ENCODE measurements at places on chromosomes 7 and 10.
A peak's percentile ranks its signal among the peaks of the same experiment; 100 is the strongest.

DNA sequence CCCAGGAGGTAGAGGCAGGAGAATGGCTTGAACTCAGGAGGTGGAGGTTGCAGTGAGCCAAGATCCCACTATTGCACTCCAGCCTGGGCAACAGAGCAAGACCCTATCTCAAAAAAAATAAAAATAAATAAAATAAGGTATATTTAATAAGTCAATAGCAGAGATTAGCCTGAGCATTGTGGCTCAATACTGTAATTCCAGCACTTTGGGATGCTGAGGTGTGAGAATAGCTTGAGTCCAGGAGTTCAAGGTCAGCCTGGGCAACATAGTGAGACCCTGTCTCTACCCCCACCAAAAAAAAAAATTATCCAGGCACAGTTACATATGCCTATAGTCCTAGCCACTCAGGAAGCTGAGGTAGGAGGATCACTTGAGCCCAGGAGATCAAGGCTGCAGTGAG lies 38.4 kb upstream of the OIT3 start:
- no peak for DNase-seq

GRCh38 chr10:88070080-88070880 lies 206.9 kb downstream of the PTEN start:
- peak; percentile 26 for DNase-seq

GRCh38 chr10:91768123-91768522 lies 30.1 kb upstream of the TNKS2 start:
- no peak for DNase-seq

DNA sequence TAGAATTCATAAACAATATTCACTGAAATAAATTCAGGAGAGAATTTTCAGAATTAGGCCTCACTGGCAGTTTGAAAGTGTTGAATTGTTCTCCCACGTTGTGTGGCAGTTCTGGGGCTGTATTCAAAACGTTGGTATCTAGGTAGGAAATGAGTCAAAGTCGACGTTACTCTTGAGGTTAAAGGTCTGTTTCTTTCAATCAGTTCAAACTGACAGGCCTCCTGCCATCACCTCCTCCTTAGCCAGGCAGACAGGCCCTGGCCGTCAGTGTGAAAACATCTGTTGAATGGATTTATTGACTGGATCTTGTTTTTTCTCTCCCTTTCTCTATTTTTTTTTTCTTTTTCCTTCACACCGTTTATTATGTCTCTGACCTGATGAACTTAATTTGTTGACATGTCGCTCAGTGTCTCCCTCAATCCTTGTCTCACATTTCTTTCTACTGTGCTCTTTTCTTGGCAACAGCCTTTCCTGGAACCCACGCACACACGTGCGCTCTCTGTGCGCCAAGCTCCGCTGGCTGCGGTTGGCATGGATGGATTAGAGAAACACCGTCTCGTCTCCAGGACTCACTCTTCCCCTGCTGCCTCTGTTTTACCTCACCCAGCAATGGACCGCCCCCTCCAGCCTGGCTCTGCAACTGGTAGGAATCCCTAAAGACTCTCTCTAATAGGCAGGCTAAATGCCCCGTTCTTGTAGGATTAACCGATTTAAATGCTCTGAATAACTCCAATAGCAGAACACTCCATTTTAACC lies 231.7 kb downstream of the HDAC9 start:
- DNase-seq, result no peak

DNA sequence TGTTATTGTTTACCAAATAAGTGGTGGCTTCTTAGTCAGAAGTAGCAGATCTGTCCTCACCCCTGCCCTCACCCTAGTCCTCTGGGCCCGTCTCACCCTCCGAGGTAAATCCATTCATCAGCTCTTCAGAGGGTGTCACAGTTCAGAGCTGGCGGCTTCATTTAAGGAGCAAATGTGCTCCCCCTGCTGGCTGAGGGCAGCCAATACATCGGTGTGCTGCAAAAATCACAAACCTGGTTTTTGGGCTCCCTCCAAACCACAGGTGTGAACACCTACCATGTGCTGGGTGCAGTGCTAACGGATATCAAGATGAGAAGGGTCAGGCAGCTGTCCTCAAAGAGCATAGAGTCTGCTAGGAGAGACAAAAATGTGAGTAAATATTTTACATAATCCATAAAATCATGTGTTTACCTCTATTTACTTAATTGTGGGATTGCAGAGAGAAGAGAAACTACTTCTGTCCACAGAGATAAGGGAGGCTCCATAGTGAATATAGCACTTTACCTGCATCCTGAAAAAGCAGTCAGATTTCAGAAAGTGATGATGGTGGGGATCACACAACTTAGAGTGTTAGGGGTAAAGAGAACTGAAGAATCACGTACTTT lies 15.5 kb upstream of the CRTAC1 start:
- peak; percentile 75 for DNase-seq

DNA sequence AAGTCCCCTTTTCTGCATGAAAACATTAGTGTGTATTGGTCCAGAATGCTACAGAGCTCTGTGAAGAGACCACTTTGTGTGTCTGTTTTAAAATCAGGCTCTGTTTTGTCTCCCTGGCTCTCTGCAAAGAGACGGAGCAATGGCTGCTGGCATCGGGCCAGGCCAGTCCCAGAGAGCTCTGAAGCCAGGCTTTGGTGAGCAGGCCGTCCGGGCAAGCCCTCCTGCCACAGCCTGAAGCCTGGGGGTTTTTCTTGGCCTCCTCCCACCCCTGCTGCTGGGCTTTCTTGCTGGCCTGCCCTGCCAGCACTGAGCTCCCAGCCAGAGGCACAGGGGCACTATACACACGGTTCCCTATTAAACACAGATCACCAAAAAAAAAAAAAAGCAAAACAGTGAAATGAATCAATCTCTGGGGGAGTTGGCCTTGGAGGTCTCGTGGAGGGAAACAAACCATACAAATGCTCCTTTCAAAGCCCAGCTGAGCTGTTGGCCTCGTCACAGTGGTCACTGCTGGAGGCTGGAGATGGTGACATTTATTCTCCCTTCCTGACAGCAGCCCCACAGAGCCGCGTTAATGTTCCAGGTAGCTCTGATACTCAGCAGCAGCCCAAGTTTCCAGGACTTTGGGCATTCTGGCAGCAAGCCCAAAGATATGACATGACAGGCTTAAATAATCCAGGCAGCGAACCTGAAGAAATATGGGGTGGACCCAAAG lies 237.2 kb downstream of the TCF7L2 start:
- DNase-seq, result peak; percentile 14

- no peak for DNase-seq
Measured at GRCh38 chr7:18939771-18940592, 177.5 kb downstream of the TWIST1 start.

DNA sequence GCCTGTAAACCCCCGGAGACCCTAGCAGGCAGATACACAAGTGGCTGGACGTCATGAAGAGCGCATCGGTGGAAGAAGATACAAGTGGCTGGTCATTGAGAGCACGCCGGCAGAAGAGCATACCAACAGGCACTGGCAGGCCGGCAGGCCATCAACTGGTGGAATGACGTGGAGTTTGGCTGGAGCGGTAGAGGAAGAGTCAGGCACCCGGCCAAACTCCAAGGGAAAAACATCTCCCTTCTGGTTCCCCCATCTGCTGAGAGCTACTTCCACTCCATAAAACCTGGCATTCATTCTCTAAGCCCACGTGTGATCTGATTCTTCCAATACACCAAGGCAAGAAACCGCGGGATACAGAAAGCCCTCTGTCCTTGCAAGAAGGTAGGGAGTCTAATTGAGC lies 113.4 kb upstream of the NPSR1 start:
- DNase-seq, result peak; percentile 76

DNA sequence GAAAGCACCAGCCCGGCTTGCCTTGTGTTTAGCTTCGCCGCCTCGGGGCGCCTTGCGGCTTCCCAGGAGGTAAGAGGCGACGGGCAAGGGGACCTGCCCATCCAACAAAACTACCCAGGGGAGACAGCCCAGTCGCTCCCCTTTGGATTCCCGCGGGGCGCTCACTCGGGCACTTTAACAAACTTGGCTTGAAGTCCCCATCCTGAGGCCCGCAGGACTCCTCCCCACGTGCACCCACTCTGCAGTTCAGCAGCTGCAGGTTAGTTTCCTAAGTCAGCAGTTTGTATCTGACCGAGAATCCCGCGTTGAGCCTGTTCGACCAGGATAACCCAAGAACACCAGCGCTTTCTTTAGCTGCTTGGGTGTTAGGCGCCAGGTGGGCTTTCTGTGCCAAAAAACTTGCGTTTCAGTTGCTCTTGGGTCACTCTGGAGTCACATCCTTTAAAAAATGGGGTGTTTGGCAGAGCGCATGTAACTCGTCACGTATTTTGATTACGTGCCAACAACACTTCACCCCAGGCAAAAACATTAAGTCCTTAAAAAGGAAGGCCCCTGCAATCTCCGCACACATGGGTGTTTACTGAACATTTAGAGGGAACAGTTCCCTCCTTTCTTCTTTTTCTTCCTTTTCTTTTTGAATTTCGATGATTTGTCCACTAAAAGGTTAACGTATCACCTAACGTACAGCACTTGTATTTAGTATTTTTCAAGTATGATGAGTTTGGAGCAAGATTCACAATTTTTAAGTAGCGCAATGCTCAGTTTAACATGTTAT lies 876 bp downstream of the DNAH11 start:
- DNase-seq, result no peak

- no peak for DNase-seq
Measured at GRCh38 chr10:48199580-48200377, 74.7 kb downstream of the FRMPD2 start.

GRCh38 chr7:28020302-28020940 lies 160.2 kb downstream of the JAZF1 start:
- peak; percentile 93 for DNase-seq

DNA sequence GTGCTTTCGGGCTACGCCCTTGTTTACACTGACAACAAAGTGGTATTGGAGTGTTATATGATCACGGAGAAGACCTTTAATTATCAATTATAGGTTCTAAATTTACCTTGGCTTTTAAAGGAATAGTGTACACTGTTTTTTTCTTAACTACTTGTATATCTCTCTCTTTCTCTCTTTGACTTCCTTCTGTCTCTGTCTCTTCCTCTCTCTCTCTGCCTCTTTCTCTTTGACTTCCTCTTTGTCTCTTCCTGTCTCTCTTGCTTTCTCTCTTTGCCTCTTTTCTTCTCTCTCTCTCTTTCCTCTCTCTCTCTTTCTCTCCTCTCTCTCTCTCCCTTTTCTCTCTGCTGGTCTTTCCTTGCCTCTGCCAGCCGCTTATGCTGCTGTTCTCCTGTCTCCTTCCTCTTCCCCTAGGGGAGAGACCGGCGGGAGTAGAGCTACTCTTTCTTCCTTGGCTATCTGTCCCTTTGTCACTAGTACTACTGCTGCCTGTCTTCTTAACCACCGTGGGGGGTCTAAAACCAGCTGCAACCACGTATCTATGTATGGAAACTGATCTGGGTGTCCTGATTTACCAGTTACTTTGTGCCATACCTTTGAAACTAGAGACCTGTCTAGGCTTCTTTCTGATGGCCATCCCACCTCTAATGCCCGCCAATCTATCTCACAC lies 36.9 kb upstream of the GSDME start:
- DNase-seq, result no peak

- DNase-seq, result no peak
Measured at GRCh38 chr7:8263048-8263447, 1.1 kb upstream of the ICA1 start.

- DNase-seq, result no peak
Measured at GRCh38 chr7:50707236-50708006, 75.3 kb downstream of the GRB10 start.

DNA sequence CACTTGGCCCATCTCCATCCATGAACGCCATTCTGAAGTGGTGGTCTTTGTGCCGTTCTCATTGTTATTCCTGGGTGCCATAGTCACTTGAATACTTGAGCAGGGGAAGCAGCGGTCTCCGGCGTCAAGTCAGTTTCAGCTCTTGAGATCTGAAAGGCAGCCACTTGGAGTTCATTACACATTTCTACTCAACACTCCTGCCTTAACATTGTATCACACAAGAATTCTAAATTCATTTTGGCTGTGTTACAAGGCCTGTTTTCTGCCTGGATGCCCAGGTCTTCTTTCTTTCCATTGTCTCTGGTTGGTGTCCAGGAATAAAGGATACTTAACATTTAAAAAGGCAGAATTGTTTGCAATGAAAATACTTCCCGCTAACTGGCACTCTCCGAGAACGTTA lies 69.0 kb upstream of the RAB11FIP2 start:
- no peak for DNase-seq

DNA sequence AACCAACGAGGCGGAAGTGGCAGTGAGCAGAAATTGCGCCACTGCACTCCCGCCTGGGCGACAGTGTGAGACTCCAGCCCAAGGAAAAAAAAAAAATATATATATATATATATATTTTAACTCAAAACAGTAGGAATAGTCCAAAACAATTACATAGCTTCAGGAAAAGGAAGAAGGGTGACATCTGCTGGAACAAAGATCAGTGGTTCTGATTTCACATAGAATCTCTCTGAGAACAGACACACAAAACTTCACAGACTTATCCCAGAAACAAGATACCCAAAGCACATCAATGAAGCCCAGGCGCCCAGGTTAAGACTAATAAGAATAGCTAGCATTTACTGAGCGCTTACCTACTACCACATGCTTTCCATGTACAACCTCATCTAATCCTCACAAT lies 45.0 kb downstream of the DNMBP start:
- DNase-seq, result peak; percentile 7

- DNase-seq, result no peak
Measured at GRCh38 chr7:12861070-12861469, 173.6 kb downstream of the ARL4A start.

DNA sequence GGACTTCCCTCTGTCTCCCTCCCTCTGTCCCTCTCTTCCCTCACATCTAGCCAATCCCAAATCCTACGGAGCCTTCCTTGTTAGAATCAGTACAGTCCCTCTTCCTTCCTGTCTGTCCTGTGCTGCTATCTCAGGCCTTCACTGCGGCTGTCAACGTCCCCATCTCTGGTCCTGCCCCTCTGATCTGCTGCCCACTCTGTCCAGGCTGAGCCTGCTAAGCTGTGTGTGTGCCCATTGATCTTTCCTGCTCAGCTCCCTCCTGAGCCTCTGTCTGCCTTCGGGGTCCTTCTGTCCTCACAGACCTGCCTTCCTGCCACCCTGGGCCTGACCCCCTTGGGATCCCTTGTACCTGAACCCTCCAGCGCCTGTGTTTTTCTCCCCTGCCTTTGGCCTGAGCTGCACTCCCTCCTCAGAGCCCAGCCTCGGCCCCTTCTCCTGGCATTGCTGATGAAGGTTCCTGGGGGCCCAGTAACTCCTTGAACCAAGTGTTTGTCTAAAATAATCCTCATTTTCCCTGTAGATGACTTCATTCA lies 182.1 kb upstream of the SHH start:
- no peak for DNase-seq

DNA sequence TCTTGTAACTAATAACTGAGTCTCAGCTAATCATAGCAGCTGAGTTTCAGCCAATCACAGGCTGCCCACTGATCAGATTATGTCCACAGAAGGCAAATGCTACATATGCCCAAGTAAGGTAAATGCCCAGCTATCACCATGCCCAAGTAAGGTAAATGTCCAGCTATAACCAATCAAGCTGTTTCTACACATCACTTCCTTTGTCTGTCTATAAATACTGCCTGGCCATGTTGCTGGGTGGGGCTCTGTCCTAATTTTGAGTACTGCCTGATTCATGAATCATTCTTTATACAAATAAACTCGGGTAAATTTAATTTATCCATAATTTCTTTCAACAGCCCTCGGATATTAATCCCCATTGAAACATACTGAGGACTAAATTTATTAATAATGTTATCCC lies 312.4 kb downstream of the CACNA2D1 start:
- DNase-seq, result no peak

GRCh38 chr7:151117565-151117964 lies 31.3 kb downstream of the AGAP3 start:
- no peak for DNase-seq
